ENCODE measurements at places on chromosomes 3 and 15. TPM values are rescaled to one million over a fixed set of nuclear protein-coding genes. Genes with fewer than 3 reads are reported as not detected.

CELF6 gene
- 4.7 TPM for total RNA-seq

GOLGA8F gene
- not detected for total RNA-seq

DNA sequence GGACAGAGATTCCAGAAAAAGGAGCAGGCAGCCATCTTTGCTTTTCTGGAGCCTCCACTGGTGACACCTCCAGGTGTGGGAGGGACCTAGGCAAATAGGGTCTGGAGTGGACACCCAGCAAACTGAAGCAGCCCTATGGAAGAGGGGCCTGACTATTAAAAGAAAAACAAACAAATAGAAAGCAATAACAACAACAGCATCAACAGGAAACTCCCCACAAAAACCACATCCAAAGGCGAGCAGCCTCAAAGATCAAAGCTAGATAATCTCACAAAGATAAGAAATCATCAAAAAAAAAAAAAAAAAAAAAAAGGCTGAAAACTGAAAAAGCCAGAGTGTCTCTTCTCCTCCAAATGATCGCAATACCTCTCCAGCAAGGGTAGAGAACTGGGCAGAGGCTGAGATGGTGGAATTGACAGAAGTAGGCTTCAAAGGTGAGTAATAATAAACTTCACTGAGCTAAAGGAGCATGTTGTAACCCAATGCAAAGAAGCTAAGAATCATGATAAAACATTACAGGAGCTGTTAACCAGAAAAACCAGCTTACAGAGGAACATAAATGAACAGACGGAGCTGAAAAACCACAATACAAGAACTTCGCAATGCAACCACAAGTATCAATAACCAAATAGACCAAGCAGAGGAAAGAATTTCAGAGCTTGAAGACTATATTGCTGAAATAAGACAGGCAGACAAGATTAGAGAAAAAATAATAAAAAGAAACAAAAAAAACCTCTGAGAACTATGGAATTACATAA, 225.4 kb downstream of the CTNNB1 start:
- DNase-seq: no peak
- H3K36me3 ChIP-seq: peaks cover 28% of the 10 kb centered on the region
- no peak overlapping the region for H3K4me3 ChIP-seq
- H3K27ac ChIP-seq: no peak overlapping the region

DNA sequence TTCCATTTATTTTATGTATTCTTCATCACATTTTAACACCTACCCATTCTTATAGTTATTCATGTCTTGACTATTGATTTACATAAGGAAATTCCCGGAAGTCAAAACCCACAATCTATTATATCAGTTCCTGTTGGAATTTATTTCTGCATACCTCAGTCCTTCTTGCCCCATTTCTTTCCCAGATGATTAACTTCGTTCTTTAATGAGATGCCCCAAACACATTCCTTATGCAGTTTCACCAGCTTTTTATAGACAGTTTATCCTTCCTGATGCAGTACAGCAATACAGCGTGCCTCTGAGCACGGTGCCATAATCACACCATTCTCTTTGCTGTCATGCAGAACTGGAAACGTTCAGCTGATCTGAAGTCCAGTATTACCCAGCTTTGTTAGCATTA, 175.8 kb upstream of the NANOGP8 start:
- H3K27ac ChIP-seq: no peak overlapping the region
- no peaks in the 10 kb centered on the region for H3K36me3 ChIP-seq
- H3K4me1 ChIP-seq: no peaks in the 10 kb centered on the region
- H3K27me3 ChIP-seq: no peaks in the 10 kb centered on the region

UQCRC1 gene
- 78.8 TPM for total RNA-seq

DNA sequence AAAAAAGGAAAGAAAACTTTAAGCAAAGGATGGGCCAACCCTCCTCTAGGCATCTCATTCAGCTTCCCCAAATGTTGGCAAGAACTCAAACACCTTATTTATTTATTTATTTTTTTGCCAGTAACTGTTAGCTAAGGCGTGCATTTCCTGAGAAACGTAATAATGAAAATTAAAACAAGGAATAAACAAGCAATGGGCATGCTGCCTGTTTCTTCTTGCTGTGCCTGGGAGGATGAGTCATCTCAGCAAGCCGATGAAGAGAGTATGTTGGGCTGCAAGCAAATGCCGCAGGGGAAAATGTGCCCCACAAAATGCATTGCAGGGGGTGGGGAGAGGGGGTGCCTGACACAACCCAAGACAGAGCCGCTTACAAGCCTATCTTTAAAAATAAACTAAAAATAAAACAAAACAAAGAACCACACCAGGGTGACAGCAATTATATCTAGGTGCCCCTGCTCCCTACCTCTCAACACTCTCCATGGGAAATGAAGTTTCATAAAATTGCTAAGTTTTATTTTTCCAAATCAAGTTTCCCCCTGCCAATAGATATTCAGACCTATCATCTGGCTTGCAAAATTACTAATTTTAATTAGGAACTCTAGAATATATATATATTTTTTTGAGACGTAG, 40.3 kb downstream of the EIF4E3 start:
- DNase-seq: no peak
- no peak overlapping the region for H3K4me3 ChIP-seq
- H3K27ac ChIP-seq: no peak overlapping the region
- peaks cover 4% of the 10 kb centered on the region for H3K4me1 ChIP-seq
- H3K36me3 ChIP-seq: peaks cover 5% of the 10 kb centered on the region
- H3K27me3 ChIP-seq: no peaks in the 10 kb centered on the region

- DNase-seq: peak; percentile 87
- peak within 1 kb of the TSS; percentile 95 for H3K27ac ChIP-seq
- peaks cover 7% of the 10 kb centered on the region for H3K36me3 ChIP-seq
- H3K27me3 ChIP-seq: no peaks in the 10 kb centered on the region
- H3K4me1 ChIP-seq: peaks cover 40% of the 10 kb centered on the region
Observed at GRCh38 chr15:75201616-75202250, at the start of gene C15orf39. Gene C15orf39 (plus strand): TSS chr15:75201882. CDS start chr15:75206049, 4,167 bp downstream.

TGM4 gene
- total RNA-seq: not detected

PRSS50 gene
- not detected for total RNA-seq

TPRG1 gene
- total RNA-seq: 5.7 TPM

TMC3 gene
- total RNA-seq: not detected

GRCh38 chr15:23497710-23498111, 50.7 kb upstream of the GOLGA6L2 start:
- H3K4me3 ChIP-seq: no peak overlapping the region
- no peak overlapping the region for H3K27ac ChIP-seq
- DNase-seq: no peak
- no peaks in the 10 kb centered on the region for H3K36me3 ChIP-seq

DNA sequence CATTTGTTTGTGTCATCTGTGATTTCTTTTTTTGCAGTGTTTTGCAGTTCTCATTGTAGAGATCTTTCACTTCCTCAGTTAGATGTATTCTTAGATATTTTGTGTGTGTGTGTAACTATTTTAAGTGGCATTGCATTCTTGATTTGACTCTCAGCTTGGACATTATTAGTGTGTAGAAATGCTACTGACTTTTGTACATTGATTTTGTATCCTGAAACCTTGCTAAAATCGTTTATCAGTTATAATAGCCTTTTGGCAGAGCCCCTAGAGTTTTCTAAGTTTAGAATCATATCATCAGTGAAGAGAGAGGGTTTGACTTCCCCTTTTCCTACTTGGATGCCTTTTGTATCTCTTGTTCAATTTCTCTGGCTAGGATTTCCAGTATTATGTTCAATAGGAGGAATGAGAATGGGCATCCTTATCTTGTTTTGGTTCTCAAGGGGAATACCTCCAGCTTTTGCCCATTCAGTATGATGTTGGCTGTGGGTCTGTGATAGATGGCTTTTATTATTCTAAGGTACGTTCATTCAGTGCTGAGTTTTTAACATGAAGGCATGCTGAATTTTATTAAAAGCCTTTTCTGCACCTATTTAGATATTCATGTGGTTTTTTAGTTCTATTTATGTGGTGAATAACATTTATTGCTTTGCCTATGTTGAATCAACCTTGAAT, 211.7 kb downstream of the MBNL1 start:
- no peaks in the 10 kb centered on the region for H3K27me3 ChIP-seq
- no peaks in the 10 kb centered on the region for H3K4me1 ChIP-seq
- H3K27ac ChIP-seq: no peak overlapping the region

DNA sequence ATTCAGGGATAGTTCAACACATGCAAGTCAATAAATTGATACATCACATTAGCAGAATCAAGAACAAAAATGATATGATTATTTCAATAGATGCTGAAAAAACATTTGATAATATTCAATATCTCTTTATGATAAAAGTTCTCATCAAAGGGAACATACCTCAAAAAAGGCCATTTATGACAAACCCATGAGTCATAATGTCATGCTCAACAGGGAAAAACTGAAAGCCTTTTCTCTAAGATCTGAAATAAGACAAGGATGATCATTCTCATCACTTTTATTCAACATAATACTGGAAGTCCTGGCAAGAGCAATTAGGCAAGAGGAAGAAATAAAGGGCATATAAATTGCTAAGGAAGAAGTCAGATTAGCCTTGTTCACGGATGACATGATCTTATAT, 54.1 kb upstream of the TMEM158 start:
- H3K4me3 ChIP-seq: no peak overlapping the region
- no peaks in the 10 kb centered on the region for H3K4me1 ChIP-seq
- H3K27ac ChIP-seq: no peak overlapping the region
- no peaks in the 10 kb centered on the region for H3K36me3 ChIP-seq
- H3K27me3 ChIP-seq: peaks cover 14% of the 10 kb centered on the region
- DNase-seq: no peak

APPL1 gene
- total RNA-seq: 36.2 TPM

DNA sequence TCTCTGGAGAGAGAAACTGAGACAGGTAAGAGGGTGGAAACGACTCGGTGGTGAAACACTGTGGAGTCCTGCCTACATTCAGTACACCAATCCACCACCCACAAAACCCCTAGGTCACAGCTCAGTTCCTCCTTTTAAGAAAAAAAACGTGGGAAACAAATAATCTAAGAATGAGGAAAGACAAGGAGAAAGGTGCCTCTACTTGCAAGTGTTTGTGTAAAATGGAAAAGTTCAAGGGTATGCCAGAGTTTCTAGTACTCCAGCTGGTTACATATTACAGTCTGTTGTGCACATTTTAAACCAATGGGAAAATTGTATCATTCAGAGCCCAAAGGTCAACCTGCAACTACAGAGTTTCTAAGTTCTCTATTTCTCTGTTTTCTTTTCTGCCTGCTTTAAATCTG, 32.2 kb downstream of the HGD start:
- no peaks in the 10 kb centered on the region for H3K4me1 ChIP-seq
- no peaks in the 10 kb centered on the region for H3K27me3 ChIP-seq
- peaks cover 4% of the 10 kb centered on the region for H3K36me3 ChIP-seq
- no peak overlapping the region for H3K27ac ChIP-seq
- DNase-seq: no peak
- no peak overlapping the region for H3K4me3 ChIP-seq

DNA sequence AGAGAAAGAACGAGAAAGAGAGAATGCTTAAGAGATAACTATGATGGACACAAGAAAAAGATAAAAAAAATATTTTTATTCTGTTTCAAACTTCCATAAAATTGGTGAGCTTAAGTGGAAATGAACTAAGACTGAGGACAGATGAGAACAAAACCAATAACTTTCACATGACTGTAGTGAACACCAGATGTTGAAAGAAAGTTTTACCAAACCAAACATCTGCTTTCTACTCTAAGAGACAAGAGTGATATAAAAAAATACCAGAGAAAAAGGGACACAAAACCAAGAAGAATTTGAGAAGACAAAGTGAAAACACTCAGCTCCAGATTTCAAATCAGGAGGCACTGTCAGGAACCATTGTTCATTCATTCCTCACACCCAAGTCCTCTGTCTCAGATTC, 147.9 kb downstream of the IMPG2 start:
- DNase-seq: no peak
- no peak overlapping the region for H3K4me3 ChIP-seq
- H3K36me3 ChIP-seq: no peaks in the 10 kb centered on the region
- peaks cover 5% of the 10 kb centered on the region for H3K27me3 ChIP-seq
- no peaks in the 10 kb centered on the region for H3K4me1 ChIP-seq

GRCh38 chr3:56655709-56656108, 27.4 kb downstream of the TASOR start:
- H3K4me1 ChIP-seq: peaks cover 32% of the 10 kb centered on the region
- no peak overlapping the region for H3K4me3 ChIP-seq
- no peak overlapping the region for H3K27ac ChIP-seq
- no peak for DNase-seq
- H3K36me3 ChIP-seq: peaks cover 95% of the 10 kb centered on the region

DNA sequence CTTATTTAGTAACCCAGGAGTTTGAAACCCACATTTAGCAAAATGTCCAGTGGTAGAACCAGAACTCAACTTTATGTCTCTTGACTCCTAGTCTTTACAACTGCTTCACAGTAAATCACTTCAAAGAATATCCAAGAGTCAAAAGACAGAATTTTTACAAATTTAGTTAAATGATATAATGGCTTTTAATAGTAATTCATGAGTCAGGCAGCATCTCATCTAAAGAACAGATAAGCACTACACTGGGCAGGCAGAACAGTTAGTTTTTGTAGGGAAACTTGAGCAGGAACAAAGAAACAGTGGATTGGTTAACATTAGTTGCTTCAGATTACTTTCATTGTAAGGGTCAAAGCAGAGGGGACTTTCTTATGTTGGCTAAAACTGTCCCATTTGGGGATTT, 120.2 kb downstream of the NEO1 start:
- H3K36me3 ChIP-seq: peaks cover 3% of the 10 kb centered on the region
- no peak for DNase-seq
- no peak overlapping the region for H3K4me3 ChIP-seq
- H3K4me1 ChIP-seq: no peaks in the 10 kb centered on the region
- H3K27ac ChIP-seq: no peak overlapping the region
- peaks cover 4% of the 10 kb centered on the region for H3K27me3 ChIP-seq

VGLL3 gene
- total RNA-seq: not detected

- peaks cover 2% of the 10 kb centered on the region for H3K27me3 ChIP-seq
- no peak overlapping the region for H3K27ac ChIP-seq
Observed at GRCh38 chr3:194083637-194084224, 52.2 kb upstream of the HES1 start.

DNA sequence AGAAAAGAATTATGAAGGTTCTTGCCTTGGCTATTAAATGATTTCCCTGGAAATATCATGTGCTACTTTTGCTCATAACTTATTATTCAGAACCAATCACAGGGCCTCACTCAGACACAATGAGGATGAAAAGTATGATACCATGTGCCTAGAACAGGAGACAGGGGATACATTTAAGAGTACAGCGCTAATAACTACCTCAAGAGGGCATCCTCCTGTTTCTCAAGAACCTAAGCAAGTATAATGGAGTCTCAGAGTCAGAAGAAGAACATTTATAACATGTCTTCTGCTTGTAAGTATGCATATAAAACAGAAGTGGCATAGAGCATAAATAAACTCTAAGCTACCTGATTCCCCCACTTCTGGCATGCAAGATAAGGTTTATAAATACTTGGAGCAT, 125.4 kb upstream of the MME start:
- DNase-seq: no peak
- H3K4me1 ChIP-seq: no peaks in the 10 kb centered on the region
- H3K27ac ChIP-seq: no peak overlapping the region
- no peaks in the 10 kb centered on the region for H3K27me3 ChIP-seq

GRCh38 chr15:77866596-77867125, 210.8 kb downstream of the TBC1D2B start:
- H3K27ac ChIP-seq: no peak overlapping the region
- peaks cover 9% of the 10 kb centered on the region for H3K27me3 ChIP-seq
- no peaks in the 10 kb centered on the region for H3K36me3 ChIP-seq

GRCh38 chr15:63226966-63227401, 37.6 kb downstream of the RAB8B start:
- H3K4me3 ChIP-seq: no peak overlapping the region
- no peak for DNase-seq
- no peaks in the 10 kb centered on the region for H3K27me3 ChIP-seq
- H3K27ac ChIP-seq: peak overlapping the region; percentile 75
- no peaks in the 10 kb centered on the region for H3K36me3 ChIP-seq
